Ecto neural progenitor cell (in vitro differentiated cells): ENCODE measurements at places on chromosomes 11 and 22.

GRCh38 chr11:119607726-119608125, 121.3 kb downstream of the NECTIN1 start:
- no peak for DNase-seq

GRCh38 chr11:35427071-35427470, 7.7 kb upstream of the SLC1A2 start:
- DNase-seq, result no peak

GRCh38 chr11:119512369-119512768, 89.4 kb upstream of the THY1 start:
- DNase-seq, result no peak

DNA sequence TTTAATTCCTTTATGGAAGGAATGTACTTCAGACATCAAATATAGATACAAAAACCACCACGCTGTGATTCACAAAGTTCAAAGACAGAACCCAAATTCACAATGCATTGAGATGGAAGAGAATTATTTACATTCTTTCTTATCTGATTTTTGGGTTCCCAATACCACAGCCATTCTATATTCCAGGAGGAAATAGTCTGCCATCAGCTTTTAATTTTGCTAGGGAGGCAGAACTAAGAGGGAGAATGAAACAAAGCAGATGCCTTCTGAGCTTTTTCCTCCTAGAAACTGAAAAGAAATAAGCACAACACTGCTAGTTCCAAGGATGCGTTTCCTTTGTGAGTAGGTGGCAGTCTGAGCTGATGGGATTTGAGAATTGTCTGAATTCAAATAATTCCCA, 283.0 kb upstream of the NARS2 start:
- DNase-seq, result no peak

DNA sequence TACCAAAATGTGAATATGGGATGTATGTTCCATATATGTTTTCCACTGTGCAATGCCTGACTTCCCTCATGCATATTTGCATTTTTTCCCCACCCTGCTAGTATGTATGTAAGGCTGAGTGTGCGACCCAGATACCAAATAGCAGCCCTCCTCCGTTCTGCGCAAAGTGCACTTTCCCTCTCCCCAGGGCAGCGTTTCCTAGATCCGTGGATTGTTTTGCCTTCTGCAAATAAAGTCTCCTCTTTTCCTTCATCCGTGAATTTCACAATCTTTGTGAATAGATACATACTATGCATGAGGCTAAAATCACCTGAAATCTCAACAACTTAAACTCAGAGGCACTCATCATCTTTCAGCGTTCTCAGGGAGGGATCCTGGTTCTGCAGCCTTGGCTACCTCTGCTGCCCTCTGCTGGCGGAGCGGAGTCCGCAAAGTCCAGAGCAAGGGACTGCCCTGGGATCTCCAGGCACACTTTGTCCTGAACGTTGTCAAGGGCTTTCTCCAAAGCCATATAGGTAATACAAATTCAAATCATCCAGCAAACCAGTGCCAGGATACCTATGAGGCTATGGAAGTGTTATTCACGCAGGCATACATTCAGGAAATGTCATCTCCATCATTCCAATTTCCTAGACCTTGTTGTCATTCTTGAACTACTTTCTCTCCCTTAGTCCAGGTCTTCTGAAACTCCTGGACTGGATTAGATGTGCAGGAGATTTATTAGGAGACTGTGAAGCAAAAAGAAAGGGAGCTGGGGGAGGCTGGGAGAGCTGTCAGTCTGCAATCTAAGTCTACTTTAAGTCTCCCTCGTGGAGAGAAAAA, 53.1 kb downstream of the CNTF start:
- peak; percentile 73 for DNase-seq

- peak; percentile 49 for DNase-seq
Observed at GRCh38 chr11:65425105-65425970, 2.7 kb downstream of the NEAT1 start.

DNA sequence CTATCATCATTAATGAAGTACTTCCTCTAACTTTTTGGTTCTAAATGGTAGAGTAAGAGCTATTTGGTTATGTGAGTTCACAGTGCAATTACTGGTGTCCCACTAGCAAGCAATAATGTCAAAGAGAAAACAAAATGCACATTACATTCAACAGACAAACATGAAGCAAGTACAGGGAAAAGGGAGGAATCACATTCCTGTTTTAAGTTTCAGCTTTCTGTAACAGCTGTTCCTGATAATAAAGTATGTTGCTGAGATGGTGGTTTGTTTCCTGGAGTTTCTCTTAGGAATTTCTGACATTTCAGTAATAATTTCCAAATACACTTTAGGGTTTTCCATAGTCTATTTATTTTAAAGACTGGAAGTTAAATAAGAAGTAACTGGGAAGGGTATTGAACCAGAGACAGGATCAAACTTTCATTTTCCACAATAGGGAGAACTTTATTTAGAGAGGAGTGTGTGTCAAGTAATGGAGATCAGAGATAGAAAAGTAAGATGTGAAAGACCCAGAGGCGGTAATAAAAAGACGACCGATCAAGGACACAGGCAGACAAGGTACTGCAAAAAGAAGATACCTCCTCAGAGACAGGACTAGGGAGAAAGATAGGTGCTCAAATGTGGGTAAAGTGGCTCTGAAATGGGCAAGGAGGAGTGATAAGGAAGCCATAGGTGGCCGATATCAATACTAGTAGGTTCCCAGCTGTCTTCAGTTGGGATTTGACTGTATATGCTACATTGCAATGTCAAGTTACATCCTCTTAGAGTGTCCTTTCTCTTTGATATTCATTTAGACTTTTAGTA, 20.8 kb upstream of the CLNS1A start:
- DNase-seq, result no peak

GRCh38 chr11:126173257-126173656, 38.2 kb downstream of the RPUSD4 start:
- DNase-seq, result no peak

GRCh38 chr11:111441443-111441842, 62.4 kb upstream of the POU2AF1 start:
- no peak for DNase-seq

- DNase-seq, result no peak
Observed at GRCh38 chr22:26385164-26385563, 43.9 kb upstream of the ASPHD2 start.

GRCh38 chr11:78131956-78132355, 7.5 kb downstream of the ALG8 start:
- DNase-seq, result no peak

DNA sequence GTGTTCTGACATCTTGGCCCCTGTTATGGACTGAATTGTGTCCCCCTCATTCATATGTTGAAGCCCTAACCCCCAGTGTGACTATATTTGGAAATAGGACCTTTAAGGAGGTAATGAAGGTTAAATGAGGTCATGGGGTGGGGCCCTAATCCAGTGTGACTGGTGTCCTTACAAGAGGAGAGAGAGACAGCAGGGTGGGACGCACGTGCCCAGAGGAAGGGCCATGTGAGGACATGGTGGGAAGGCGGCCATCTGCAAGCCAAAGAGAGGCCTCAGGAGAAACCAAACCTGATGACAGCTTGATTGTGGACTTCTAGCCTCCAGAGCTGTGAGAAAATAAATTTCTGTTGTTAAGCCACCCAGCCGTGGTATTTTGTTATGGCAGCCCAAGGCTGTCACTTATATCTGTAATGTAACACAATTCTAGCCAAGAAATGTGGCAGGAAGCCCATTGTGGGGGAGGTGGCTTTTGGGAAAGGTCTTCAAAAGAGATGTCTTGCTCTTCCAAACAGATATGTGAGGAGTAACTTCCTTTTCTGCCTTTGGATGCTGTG, 23.7 kb downstream of the SLC22A6 start:
- peak; percentile 8 for DNase-seq

- no peak for DNase-seq
Observed at GRCh38 chr11:76888989-76889388, 28.3 kb downstream of the ACER3 start.

DNA sequence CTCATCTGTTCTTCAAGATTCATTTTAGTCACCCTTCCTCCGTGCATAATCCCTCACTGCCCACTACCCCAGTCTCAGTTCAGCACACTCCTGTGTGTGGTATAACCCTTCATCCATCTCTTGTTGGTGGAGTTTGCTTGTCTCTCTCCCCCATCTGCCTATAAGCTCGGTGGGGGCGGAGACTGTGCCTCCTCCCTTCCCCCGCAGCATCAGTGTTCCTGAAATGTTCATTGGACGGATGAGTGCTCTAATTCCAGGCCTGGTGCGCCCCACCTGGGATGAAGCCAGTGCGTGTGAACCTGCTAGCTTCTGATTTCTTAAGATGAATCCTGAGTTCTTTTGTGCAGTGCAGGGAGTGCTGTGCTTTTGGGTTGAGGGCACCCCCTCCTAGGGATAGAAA, 100.0 kb downstream of the GRIK4 start:
- DNase-seq, result no peak

DNA sequence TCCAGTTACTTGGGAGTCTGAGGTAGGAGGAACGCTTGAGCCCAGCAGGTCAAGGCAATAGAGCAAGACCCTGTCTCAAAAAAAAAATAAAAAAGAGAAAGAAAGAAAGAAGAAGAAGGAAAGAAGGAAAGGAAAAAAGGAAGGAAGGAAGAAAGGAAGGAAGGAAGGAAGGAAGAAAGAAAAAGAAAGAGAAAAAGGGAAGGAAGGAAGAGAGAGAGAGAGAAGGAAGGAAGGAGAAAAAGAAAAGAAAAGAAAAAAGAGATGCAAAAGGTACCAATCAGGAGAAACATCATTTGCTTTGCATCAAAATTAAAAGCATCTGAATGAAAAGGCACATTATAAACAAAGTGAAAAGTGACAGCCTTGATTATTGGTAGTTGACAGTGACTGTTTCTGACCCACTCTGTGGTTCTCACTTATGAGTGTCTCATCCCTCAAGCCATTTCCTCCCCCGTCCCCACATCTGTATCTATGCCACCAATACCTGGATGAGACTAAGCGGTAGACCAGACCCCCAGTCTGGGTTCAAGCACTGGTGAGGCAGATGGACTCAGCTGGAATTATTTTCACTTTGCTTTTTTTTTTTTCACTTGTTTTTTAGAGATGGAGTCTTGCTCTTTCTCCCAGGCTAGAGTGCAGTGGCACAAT, 33.0 kb upstream of the XBP1 start:
- no peak for DNase-seq

DNA sequence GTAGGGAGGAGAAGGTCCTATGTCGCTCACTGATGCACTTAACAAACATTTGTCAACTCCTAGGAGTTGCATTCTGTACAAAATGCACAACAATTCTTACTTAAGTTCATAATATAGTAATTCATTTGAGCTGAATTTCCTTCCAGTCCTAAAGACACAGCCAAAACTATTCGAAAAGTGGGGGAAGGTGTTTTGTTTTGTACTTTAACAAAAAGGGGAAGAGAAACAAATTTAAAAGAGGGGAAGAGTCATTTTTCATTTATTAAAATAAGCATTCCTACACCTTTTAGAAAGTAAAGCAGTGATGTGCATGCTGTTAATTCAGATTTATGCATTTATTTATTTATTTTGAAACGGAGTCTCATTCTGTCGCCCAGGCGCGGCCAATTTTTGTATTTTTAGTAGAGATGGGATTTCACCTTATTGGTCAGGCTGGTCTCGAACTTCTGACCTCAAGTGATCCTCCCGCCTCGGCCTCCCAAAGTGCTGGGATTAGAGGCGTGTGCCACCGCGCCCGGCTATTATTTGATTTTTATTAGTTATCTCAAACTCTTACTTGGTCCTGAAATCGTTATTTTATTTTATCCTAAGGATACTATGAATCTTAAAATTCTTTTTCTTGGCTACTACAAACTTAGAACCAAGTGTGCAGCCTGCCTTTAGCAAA, 1.1 kb upstream of the FANCF start:
- no peak for DNase-seq

DNA sequence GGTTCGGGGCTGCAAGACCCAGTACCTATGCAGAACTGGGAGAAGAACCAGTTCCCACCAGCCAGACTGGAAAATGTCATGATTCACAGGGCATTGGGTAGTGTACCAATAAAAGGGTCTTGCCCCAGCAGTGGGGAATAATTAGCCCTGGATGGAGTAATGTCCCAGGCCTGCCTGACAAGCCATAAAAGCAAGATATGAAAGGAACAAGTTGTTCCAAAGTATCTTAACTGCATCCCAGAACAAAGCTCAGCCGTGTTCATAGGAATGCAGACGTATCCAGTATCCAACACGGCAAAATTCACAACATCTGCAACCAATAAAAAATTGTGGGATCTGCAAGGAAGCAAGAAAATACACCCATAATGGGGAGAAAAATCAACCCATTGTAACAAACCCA, 47.9 kb downstream of the ASCL2 start:
- DNase-seq, result no peak

DNA sequence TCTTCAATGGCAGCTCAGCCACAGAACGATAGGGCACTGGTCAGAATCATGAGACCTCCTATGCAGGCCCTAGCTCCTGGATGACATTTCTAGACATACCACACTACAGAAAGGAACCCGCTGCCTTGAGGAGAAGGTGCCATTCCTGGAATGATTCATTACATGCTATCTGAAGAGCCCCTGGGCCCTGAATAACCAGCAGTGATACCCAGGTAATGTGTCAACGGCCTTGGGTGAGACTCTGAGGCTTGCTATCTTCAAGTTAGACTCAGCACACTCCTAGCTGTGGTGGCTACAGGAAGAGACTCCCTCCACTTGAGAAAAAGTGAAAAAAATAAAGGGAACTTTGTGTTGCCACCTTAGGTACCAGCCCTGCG, 161.2 kb upstream of the GRIA4 start:
- no peak for DNase-seq

- no peak for DNase-seq
Observed at GRCh38 chr22:24723111-24723510, 51.4 kb downstream of the PIWIL3 start.

- no peak for DNase-seq
Observed at GRCh38 chr11:81897639-81898038, 836.0 kb downstream of the FAM181B start.

DNA sequence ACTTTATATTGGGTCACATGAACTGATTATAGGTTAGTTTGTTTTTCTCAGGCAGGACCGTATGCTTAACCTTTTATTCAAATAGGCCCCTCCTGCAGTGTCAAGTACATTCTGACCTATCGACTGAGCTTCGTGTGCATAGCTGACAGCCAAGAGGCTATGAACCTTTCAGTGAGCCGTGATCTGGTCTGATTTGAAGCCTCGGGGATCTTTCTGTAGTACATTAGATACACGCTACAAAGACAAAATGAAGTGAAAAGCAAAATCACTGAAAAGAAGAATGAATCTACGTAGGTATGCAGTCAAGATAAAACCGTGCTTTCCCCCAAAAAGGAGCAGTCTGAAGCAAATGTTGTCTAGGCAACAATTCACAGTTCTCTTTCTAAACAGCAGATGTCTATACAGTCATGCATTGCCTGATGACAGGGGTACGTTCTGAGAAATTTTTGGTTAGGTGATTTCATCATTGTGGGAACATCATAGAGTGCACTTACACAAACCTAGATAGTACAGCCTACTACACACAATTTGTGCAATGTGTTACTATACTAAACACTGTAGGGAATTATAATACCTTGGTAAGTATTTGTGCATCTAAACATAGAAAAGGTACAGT, 18.1 kb downstream of the JHY start:
- no peak for DNase-seq

GRCh38 chr11:63837027-63837688, 1.8 kb upstream of the MARK2 start:
- DNase-seq, result peak; percentile 78
